ENCODE measurements at places on chromosomes 5 and 9. TPM values are rescaled to one million over a fixed set of nuclear protein-coding genes. Genes with fewer than 3 reads are reported as not detected.
A peak's percentile ranks its signal among the peaks of the same experiment; 100 is the strongest.

DNA sequence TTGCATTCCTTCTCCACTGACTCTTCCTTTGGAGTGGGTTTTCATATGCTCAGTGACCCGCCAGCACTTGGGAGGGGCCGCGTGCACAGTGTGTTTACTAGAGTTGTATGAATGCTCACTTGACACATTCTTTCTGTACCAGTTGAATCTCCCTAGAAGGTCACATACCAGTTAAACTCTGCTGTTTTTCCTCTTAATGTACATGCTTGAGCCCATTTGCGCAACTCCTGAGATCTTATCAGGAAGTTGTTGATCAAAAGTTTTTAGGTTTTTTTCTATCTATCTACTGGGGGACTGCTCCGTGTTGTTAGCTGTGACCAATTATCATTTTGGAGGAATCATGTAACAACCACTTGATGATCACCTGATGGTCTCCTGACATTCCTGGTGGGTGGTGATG is 392.7 kb downstream of the CDH9 start:
- no peak for DNase-seq

DNA sequence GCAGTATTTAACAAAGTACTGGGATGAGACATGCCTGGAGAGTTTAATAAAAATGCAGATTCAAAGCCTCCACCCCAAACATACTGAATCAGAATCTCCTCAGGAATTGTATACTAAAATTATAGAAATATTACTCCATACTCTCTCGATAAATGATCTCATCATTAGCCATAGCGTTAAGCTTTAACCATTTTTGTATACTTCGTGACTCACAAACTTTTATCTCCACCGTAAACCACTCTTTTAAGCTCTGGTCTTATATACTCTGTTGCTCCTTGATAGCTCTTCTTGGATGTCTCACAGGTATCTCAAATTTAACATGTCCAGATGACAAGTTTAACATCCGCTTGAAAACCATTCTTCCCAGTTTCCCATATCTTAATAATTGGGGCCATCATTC is 327.8 kb downstream of the ADGRV1 start:
- DNase-seq = no peak

DNA sequence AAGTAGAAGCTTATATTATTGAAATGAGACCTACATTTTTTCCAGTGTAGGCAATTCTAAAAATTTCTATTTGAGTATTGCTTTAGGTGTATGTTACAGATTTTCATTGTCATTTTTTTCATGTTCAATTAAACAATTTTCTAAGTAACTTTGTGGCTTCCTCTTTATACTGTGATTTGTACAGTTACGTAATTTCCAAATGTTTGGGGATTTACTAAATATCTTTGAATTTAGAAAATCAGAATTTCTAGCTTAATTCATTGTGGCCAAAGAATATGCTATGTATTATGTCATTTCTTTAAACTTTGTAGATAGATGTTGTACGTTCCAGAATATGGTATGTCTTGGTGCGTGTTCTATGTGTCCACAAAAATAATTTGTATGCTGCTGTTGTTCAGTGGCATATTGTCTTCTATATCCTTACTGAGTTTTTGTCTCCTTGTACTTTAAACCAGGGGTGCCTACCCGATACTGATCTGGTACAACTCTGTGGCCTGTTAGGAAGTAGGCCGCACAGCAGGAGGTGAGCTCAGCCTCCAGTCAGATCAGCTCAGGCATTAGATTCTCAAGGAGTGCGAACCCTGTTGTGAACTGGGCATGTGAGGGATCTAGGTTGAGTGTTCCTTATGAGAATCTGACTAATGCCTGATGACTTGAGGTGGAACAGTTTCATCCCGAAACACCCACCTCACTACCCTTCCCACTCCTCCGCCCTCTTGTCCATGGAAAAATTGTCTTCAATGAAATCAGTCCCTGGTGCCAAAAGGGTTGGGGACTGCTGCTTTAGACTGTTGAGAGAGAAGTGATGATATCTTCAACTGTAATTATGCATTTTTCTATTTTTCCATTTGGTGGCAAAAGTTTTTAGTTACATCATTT is 63.5 kb downstream of the UBE2R2 start:
- no peak for DNase-seq

- no peak for DNase-seq
Observed at GRCh38 chr5:92605591-92605990, 975.4 kb downstream of the NR2F1-AS1 start.

GRCh38 chr5:180315762-180316212 is 23.9 kb upstream of the MAPK9 start:
- peak; percentile 91 for DNase-seq

GRCh38 chr5:123776761-123777160 is 264.8 kb downstream of the CSNK1G3 start:
- no peak for DNase-seq

DNA sequence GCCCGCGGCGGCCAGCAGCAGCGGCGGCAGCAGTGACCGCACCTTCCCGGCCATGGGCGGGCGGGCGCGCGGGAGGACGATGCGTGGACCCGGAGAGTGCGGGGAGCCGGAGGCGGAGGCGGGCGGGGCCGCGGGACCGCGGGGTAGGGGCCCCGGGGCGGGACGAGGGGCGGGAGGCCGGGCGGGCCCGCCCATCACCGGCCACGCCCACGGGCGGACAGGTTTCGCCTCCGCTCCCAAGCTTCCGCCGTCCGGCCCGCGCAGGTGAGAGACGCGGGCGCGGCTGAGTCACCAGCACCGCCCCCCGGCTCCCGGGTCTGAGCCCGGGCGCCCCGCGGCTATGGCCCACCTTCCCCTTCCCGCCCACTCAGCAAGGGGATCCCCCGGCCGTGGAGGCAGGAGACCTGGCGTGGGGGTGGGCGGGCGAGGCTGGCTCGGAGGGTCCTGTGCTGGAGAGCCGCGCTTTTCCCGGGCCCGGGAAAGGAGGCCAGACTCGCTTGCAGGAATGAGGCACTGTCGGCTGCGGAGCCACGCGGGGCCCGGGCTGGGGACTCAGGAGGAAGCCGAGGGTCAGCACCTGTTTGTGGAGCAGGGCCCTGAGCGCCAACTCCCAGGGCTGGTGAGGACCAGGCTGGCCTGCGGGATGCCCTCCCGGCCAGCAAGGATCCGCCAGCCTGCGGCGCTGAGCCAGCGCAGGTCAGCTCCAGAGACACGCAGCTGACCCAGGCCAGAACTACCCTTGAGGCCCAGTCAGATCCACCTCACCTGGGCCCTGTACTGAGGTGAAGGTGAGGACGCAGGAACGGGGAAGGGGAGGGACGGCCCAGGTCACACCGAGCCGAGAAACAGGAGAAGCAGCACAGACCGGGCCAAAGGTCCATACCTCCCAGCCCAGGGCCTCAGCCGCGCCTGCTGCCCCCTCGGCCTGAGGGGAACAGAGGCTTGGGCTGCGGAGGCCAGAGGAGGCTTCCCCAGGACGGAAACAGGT is at the start of gene ENTPD2:
Gene ENTPD2 (minus strand): TSS at position 118 of the 988 bp plus-strand sequence. CDS start 64 bp downstream, at position 54.
- peak; percentile 84 for DNase-seq

DNA sequence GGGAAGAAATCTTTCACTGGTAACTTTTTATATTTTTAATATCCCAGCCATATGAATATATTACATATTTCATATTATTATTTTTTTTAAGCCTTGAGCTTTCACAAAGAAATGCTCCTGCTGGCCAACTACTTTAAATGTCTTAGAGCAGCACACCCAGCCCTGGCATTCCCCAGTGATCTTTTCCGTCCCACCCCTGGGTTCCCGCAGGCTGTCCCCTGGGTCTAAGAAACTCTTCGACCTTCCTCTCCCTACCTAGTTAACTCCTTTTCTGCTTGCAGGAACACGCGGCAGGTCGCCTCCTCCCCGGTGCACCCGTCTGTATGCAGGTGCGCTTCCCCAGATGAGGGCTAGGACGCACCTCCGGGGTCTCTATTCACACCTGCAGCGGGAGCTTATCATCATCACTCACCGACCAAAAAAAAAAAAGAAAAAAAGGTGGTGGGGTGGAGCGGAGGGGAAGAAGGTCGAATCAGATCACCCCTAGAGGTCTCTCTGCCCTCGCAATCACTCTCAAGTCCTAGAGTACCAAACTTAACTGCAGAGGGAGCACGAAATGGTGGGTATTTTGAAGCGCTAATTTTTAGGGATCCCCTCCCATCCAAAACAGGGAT is 696 bp downstream of the ZFP62 start:
- no peak for DNase-seq

GRCh38 chr5:146116361-146116760 is 11.0 kb upstream of the PLAC8L1 start:
- DNase-seq = no peak

- DNase-seq = no peak
Observed at GRCh38 chr9:116653348-116654058, 33.6 kb upstream of the TRIM32 start.

DNA sequence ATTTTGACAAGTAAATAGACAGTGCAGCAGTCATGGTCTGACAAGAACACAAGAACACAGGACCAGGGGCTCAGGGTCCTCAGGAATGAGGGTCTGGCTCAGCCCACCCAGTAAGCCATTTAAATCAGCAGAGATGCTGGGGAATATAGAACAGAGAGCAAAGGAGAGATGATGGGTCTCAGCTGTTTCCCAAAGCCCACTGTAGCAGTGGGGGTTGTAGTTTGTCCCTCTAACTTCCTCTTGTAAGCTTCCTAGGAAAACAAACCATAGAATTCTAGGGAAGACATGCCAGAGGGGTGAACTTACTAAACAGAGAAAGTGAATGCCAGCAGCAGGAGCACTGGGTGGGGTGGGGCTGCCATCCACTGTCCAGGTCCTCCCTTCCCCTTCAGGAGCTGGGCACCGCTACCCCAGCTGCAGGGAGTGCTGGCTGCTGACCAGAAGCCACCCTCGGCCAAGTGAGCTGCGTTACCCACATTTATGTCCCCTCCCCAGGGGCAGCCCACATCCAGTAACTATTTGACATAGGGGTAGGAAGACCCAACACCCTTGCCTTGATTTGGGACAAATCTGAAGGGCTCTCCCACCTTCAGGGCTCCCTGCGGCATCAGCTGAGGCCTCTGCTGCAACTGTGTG is 41.6 kb downstream of the GABBR2 start:
- DNase-seq = no peak

GRCh38 chr9:134182554-134183085 is 18.3 kb upstream of the RNU6ATAC start:
- no peak for DNase-seq

DNA sequence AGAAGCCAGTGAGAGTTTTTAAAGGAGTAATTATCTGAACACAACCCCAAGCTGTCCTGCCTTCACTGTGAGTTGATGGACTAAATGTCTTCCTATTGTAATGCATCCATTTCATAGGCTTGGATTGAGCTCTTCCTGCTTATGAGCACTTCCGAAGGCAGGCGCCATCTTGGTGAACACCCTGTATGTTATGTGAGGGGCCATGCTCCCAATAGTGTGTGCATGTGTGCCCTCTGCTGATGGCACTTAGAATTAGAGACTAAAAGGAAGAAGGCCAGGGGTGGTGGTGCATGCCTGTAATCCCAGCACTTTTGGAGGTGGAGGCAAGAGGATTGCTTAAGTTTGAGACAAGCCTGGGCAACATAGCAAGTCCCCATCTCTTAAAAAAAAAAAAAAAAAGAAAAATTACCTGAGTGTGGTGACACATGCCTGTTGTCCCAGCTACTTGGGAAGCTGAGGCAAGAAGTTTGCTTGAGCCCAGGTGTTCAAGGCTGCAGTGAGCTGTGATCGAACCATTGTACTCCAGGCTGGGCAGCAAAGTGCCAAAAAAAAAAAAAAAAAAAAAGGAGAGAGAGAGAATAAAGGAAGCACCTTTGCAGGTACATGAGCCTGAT is 65.0 kb downstream of the C9orf152 start:
- DNase-seq = no peak

GRCh38 chr9:131927091-131927490 is 152.6 kb downstream of the MED27 start:
- no peak for DNase-seq

DNA sequence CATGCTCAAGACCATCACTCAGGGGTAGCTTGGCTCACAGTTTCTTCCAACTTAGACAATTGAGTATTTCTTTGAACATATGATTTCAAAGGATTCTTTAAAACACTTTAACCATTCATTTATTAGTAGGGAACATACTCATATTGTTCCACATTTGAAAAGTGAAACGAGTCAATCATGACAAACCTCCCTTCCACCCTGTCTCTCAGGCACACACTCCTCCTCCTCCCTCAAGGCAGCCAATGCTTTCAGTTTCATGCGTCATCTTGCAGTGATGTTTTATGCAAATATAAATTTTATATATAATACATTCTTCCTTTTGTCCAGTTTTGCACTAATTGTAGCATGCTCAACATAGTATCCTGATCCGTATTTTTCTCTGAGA is 126.0 kb upstream of the BOD1 start:
- no peak for DNase-seq

DNA sequence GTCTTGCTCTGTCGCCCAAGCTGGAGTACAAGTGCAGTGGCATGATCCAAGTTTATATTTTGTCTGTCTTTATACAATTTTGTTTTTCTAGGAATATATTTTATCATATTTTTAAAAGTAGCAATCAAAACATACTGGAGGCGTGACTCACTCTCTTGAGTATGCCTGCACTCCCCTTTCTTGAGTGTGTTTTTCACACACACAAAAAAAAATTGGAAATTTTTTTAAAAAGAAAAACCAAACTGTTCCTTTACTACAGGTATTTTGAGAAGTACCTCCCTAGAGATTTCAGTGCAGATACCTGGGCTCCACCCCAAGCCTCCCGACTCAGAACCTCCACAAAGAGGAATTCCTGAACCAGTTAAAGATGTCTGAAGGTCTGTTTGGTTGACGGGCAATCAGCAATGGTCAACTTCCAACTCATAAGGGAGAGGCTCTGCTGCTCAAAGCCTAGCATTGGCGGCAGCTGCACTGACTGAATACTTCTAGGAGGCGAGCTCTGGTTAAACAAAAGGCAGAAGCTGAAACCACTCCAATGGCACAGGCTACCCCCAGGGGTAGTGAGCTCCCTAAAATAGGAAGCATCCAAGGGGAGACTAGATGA is 27.4 kb downstream of the PDE6A start:
- DNase-seq = no peak

GRCh38 chr9:107172979-107173347 is 110.1 kb upstream of the RAD23B start:
- no peak for DNase-seq

- peak; percentile 95 for DNase-seq
Observed at GRCh38 chr5:150656191-150657132, 4.6 kb upstream of the MYOZ3 start.

- no peak for DNase-seq
Observed at GRCh38 chr5:167802755-167803431, 488.6 kb upstream of the WWC1 start.

- no peak for DNase-seq
Observed at GRCh38 chr5:178786417-178786816, 56.0 kb upstream of the ZNF354A start.

SHC3 gene
- total RNA-seq = not detected

ENHO gene
- not detected for total RNA-seq

KLHL9 gene
- 14.8 TPM for total RNA-seq

TMEM174 gene
- total RNA-seq = not detected

DNAH5 gene
- total RNA-seq = not detected

PLPPR1 gene
- not detected for total RNA-seq

RORB gene
- total RNA-seq = 0.05 TPM
